ENCODE measurements at places on chromosomes 16 and 17. TPM values are rescaled to one million over a fixed set of nuclear protein-coding genes. Genes with fewer than 3 reads are reported as not detected.

The CD19 gene
- total RNA-seq: not detected

DNA sequence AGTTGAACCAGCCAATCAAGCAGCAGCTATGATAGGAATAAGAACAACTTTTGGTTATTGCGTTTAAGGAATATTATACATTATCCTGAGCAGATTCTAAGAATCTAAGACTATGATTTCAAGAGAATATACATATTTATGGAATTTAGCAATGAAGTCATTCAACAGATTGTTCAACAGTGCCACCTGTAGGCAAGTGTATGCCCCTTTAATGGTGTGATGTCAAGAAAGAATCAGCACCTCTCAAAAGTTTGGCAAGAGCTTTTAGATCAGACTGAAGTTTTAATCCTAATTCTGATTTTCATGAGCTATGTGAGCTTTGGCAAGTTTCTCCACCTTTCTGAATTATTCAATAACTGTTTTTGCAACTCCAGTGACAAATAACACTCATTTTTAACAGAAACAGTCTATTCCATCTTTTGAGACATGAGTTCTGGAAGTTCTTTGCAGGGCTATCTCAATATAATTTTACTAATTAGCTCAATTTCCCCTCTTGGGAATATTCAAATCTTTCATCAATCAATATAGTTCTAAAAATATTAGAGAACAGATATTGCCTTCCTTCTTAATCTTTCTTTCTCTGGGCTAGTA lies 474.3 kb upstream of the TOM1L1 start:
- DNase-seq: no peak

The METRN gene
- 58.5 TPM for total RNA-seq

GRCh38 chr16:56389554-56389953 lies 35.8 kb downstream of the AMFR start:
- DNase-seq: no peak

DNA sequence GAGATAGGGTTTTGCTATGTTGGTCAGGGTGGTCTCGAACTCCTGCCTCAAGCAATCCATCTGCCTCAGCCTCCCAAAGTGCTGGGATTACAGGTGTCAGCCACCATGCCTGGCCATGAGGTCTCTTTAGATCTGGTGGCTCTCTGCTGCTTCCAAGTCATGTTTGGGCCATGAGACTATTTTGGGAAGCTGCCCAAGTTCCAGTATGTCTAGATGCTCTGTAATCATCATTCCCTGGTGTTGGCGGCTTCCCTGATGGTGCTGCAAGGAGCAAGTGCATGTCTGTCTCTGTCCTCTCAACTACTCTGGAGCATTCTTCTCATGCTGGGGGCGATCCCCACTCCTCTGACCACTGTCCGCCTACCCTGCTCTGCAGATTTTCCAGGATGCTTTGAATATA lies 6.4 kb upstream of the ODF4 start:
- no peak for DNase-seq

GRCh38 chr16:73823205-73823849 lies 473.3 kb upstream of the PSMD7 start:
- DNase-seq: no peak

DNA sequence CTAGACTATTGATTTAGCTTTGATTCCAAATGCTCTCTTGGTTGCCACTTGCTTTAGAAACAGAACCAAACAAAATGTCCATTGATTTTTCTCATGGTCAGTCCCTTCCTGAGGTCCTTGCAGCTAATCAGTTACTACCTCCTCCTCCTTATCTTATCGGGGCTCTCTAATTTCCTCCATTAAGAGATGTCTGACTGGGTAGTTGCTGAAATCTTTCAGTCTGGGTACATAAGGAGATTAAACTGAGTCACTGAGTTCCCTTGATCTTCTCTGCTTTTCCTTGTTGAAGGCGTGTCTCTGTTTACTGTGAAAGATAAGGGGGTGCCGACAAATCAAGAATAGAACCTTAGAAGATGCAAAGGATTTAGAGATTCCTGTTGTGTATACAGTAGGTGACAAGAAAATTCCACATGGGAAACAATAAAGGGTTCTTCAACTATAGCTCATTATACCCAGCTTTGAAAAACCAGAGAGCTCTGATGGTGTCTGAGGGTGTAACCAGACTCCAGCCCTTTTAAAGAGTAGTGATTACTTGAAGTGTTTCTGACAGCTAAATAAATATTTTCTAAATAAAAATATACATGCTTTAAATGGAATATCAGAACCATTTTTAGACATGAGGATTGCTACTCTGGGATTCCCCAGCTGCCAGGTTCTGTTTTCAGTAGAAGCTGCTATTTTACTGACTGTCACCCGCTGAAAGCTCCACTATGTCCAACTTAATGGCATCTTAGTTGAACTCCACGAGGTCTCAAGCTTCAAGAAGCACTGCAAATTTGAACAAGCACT lies 791.3 kb upstream of the SOX9 start:
- DNase-seq: no peak

GRCh38 chr17:9434642-9435057 lies 141.0 kb downstream of the STX8 start:
- no peak for DNase-seq

GRCh38 chr16:88853325-88853941 lies 3.3 kb downstream of the GALNS start:
- DNase-seq: no peak

The PKD1 gene
- 230 TPM for total RNA-seq

- DNase-seq: no peak
Measured at GRCh38 chr17:81537343-81537855, 9.2 kb downstream of the FSCN2 start.

DNA sequence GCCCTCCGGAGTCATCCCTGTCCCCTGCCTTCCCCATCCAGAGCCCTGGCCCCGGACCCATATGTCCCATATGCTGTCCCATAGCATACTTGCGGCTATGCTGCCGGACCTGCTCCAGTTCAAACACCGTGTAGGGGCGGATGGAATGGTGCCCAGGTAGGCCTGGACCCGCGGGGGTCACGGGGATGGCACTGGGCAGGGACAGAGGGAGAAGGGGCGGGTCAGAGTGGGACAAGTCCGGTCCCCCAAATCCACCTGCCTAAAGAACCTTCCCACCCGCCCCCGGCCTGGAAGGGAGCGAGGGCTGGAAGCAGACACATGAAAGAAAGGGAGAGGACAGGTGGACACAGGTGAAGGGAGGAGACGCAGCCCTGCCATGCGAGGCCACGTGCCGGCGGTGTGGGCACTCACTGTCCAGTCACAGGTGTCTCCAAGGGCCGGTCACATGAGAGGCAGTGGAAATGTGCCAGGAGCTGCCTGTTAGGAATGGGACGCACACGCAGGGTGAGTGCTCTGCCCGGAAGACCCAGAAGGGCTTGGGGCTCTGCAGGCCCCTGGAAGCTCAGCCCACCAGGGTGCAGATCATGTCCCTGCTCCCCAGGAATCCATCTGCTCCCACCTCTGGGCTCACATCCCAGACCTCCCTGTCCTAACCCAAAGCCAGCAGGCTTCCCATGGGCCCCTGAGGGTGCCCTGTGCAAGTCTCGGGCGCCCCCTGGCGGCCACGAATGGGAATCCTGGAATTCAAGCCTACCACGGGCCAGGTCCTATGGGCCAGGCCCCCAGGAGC lies 14.0 kb downstream of the UBALD2 start:
- no peak for DNase-seq

- no peak for DNase-seq
Measured at GRCh38 chr16:21708533-21709115, 44.9 kb downstream of the OTOA start.

DNA sequence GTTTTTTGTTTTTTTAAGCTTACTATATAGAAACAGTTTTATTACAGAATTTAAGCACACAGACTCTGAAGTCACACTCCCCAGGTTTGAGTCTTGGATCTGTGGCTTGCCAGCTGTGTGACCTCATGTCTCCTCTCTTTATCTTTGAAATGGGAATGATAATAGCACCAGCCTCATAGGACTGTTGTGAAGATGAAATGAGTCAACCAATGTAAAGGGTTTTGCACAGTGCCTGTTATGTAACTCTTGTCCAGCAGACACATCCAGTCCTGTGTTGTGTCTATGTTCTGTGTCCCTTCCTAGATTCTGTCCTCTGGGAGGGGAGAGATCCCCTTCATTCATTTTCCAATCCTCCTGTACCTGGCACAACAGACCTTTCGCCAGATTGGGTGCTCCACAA lies 3.1 kb upstream of the CPD start:
- DNase-seq: no peak

- DNase-seq: peak; percentile 42
Measured at GRCh38 chr16:81522108-81522701, 77.6 kb downstream of the CMIP start.

- no peak for DNase-seq
Measured at GRCh38 chr16:78199325-78200022, 100.0 kb downstream of the WWOX start.

The TLCD3B gene
- 0.44 TPM for total RNA-seq

- DNase-seq: no peak
Measured at GRCh38 chr17:64507413-64507782, 621 bp downstream of the CEP95 start.

The KRT9 gene
- not detected for total RNA-seq

GRCh38 chr16:73545290-73545689 lies 497.4 kb upstream of the ZFHX3 start:
- no peak for DNase-seq

The ACSM5 gene
- total RNA-seq: 1.7 TPM

- DNase-seq: no peak
Measured at GRCh38 chr17:78879635-78880186, 23.3 kb downstream of the CEP295NL start.

GRCh38 chr16:85048921-85049562 lies 21.4 kb downstream of the KIAA0513 start:
- DNase-seq: no peak

DNA sequence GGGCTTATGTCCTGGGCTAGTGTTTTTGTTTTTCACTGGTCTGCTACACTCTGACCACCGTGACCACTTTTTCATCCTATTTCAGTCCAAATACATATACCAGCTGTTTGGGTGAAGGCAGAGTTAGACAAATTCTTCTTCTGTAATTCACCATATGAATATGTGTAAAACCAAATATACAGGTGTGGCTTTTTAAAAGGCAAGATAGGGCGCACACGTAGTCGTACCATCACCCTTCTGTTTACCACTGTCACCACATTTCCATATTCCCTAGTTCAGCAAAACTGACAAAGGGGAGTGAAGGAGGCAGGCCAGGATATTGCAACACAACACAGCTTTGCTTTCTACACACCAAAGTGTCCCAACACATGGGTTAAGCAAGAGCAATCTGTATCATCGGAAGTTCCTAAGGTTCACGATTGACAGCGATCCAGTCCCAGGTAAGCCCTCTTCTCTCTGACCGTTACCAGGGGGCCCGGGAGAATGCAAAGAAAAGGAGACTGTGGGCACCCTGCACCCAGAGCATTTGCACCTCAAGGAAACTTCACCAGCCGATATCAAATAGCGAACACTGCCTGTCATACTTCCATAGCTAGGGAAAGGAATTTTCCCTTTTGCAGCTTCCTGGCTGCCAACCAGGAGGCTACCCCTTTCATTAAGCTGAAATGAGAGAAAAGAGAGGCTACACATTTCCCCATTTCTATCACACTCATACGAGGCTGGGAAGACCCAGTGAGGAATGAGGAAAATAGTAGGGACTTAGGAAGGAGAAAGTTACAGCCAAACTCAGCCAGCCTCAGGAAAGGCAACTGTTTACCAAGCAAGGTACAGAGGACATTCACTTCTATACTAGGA lies 23.1 kb downstream of the CREBBP start:
- DNase-seq: no peak

DNA sequence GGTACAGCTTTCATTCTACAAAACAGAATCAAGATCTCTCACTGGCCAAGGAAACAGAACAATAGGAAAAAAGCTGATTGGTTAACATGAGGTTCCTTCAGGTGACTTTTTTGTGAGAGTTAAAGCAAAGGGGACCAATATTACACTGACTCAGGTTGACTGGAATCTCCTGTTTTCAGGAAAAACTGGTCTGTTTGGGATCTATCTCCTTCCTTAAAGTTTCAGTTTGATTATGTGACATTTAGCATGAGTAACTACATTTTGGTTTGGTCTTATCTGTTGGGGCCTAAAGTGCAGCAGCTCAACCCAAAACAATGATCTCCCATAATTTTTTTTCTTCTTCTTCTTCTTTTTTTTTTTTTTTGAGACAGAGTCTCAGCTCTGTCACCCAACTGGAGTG lies 9.7 kb downstream of the NUPR1 start:
- no peak for DNase-seq

DNA sequence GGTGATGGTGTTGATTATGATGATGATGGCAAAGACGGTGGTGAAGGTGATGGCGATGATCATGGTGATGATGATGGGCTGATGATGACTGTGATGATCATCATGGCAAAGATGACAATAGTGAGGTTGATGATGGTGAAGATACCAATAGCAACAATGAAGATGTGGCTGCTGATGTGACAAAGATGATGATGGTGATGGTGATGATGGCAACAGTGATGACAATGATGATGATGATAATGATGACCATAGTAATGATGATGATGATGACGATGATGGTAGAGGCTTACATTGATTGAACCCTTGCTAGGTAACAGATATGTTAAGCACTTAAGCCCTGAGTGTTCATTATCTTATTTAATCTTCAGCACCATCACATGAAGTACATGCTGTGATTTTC lies 363.8 kb upstream of the HSBP1 start:
- no peak for DNase-seq

The ALOX12B gene
- total RNA-seq: not detected

GRCh38 chr16:26724189-26724588 lies 342.5 kb upstream of the C16orf82 start:
- DNase-seq: no peak

GRCh38 chr17:77824780-77825280 lies 133.7 kb upstream of the TNRC6C start:
- peak; percentile 20 for DNase-seq

GRCh38 chr17:2057760-2058585 lies 3.1 kb downstream of the HIC1 start:
- DNase-seq: no peak

DNA sequence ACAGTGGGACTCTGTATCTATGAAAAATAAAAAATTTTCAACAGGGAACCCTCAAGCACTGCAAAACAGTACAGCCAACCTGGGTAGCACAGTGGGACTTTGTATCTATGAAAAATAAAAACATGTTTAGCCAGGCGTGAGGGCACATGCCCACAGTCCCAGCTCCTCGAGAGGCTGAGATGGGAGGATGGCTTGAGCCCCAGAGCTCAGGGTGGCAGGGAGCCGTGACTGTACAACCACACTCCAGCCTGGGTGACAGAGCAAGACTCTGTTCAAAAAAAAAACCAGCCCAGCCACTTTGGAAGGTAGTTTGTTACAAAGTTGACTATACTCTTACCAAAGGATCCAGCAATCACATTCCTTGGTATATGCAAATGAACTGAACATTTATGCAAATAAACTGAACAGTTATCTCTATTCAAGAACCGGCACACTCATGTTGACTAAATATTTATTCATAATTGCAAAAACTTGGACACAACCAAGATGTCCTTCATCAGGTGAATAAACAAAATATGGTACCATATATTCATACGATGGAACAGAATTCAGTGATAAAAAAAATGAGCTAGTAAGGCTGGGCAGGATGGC lies 5.2 kb downstream of the RPH3AL start:
- DNase-seq: no peak

The KRT33A gene
- not detected for total RNA-seq
